ENCODE measurements at places on chromosomes 4 and X. TPM values are rescaled to one million over a fixed set of nuclear protein-coding genes. Genes with fewer than 3 reads are reported as not detected.
A peak's percentile ranks its signal among the peaks of the same experiment; 100 is the strongest.

Gene SYNPO2
- 85.9 TPM for polyA plus RNA-seq

- no peak for DNase-seq
Observed at GRCh38 chr4:73103799-73104503, 34.4 kb upstream of the COX18 start.

Gene HNRNPH2
- 51.1 TPM for polyA plus RNA-seq

DNA sequence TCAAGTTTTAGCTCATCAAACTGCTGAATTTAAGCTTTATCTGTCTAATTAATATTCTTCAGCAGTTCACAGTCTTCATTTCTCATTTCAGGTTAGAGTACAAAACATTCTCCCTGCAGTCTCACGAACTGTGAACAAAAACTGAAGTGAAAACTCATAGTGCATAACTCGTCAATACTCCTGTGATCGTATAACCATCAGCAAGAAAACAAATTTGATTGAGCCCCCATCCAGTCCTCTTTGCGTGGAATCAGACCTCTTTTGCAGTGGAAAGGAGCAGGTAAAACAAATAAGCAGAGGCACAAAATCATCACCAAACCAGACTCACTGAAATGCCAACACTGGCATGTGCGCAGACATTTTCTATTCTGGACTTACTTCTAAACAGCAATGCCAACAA is 12.7 kb downstream of the ADAM29 start:
- no peak for DNase-seq

DNA sequence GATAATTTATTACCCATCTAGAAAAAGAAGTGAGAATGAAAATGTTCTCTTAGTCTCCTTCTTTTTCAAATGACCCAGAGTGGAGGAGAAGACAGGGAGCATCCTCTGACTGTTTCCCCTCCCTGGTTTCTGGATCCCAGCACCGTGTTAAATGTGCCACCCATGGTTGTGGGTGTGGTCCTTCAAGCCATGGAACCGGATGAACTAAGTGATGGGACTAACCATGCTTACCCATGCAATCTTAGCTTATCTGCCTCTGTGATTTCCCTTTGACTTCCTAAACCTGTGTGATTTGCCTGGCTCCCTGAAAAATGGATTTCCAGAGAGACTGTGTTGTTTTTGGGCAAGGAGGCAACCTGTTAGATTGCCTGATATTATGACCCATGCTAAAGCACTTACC is 437.1 kb downstream of the MAGEB5 start:
- no peak for DNase-seq

DNA sequence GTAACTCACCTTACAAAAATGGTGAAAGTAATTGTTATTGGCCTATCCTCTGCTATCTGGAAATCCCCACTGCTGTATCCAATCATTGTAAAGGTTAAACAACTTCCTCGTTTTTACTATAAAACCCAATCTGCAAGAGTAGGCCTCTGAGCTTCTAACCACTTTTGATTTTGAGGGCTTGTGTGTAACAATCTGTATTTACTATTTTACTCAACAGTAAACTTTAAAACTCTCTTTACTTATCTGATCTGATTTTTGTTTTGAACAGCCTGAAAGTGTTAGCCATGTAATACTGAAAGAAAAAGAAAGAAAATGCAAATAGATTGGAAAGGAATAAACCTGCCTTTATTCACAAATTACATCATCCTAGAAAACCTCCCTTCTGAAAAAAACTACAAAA is 63.1 kb downstream of the SLC10A7 start:
- DNase-seq = no peak

- DNase-seq = no peak
Observed at GRCh38 chr4:140054861-140055260, 99.1 kb downstream of the MAML3 start.

- DNase-seq = no peak
Observed at GRCh38 chrX:27924261-27924660, 57.0 kb downstream of the DCAF8L1 start.

DNA sequence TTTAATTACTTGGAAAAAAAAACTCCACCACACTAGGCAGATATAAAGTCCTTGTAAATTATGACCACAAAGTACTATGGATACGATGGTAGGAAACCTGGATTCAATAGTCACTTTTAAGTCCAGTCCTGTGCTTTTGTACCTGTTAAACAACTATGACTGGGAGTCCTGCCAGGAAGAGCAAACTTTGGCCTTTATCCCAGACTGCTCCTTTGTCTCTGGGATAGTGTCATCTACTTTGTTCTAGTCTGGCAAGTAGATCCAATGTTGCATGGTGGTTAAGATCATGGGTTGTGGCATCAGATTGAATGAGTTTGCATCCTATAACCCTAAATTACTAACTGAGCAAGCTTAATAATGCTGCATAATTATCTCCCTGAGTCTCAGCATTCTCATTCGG is 175.3 kb upstream of the FGF13 start:
- DNase-seq = no peak

- DNase-seq = peak; percentile 85
Observed at GRCh38 chrX:129980540-129981199, 1.8 kb upstream of the BCORL1 start.

DNA sequence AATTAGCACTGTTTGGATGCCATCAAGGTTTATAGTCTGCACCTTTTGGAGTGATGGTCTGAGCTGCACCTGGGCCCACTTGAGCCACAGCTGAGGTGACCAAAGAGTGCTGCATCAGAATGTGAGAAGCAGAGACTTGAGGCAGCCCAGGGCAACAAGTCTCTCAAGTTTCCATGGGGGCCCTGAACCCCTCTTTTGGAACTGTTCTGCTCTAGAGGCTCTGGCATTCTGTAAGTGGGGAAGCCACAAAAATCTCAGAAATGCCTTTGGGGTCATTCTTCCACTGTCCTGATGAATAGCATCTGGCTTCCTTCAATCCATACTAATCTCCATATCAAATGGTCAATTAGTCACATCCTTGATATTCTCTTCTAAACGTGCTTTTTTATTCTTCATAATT is 298.4 kb upstream of the MAOA start:
- DNase-seq = no peak

Gene GLRB
- polyA plus RNA-seq = 6.5 TPM

- no peak for DNase-seq
Observed at GRCh38 chr4:147477439-147477838, 3.5 kb upstream of the EDNRA start.

DNA sequence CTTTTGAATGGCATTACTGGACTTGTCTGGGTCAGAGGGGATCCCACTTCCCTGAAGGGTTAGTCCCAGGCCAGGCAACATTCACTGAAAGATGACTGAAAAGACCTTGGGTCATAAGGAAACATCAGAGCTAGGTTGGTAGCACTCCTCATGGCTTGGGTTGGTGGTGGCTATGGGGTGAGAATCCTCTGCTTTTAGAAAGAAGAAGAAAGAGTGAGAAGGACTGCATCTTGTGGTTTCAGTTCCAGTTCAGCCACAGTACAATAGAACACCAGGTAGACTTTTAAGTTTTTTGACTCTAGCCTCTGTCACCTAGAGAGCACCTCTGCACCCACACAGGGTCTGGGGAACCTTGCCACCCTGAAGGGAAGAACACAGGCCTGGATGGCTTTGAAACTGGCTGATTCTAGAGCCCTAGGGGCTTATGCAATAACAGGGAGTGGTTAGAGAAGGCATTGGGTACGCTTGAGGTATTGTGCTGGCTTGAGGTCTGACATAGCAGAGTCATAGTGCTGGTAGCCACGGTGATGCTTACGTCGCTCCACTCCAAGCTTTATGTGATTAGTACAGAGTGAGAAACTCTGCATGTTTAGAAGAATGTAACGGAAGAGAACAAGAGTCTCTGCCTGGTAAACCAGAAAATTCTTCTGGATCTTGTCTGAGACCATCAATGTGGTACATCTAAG is 36.5 kb downstream of the PRR32 start:
- DNase-seq = no peak

- no peak for DNase-seq
Observed at GRCh38 chr4:59729321-59729720, 1470.8 kb upstream of the ADGRL3 start.

Gene ADGRG4
- polyA plus RNA-seq = not detected

DNA sequence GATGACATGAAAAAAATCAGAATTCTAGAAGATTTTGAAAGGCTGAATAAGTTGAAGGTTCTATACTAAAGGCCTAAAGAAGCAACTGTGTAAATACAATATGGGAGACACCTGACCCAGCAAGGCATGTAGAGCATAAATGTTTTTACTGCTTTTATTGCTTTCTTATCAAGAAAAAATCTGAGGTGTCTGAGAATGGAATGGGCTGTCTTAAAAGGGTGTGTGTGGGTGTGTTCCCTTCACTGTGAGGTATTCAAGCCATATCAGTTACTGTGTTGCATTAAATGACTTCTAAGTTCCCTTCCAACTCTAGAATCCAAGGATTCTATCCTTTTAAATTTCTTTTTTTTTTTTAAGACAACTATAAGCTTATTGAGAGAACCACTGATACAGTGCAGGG is 15.7 kb downstream of the ATP8A1 start:
- no peak for DNase-seq

Gene GPR34
- polyA plus RNA-seq = 4.4 TPM

Gene RAB40A
- polyA plus RNA-seq = 3.5 TPM

Gene GABRG1
- polyA plus RNA-seq = not detected

GRCh38 chr4:145805490-145805889 is 125.5 kb downstream of the C4orf51 start:
- no peak for DNase-seq

- no peak for DNase-seq
Observed at GRCh38 chrX:136879001-136879687, 1.4 kb downstream of the RBMX start.

- no peak for DNase-seq
Observed at GRCh38 chrX:124836786-124837185, 482.9 kb upstream of the TEX13C start.

Gene IL2
- polyA plus RNA-seq = not detected

Gene SLC38A5
- polyA plus RNA-seq = 6.0 TPM

DNA sequence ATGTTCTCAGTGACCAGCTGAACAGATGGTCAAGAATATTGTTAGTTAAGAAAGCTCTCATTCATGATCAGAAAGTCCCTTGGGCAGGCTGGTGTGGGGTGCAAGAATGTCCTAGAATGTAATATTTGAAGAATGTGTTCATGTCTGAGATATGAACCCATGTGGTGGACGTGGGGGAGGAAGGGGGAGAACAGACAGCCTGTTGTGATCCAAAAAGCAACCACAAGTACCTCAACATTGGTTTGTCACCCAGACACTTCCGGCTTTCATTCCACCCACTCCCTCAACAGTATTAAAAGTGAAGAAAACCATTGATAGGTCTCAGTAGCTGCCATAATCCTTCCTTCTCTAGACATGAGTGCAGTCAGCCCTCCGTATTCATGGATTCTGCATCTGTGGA is 82.2 kb downstream of the MAML3 start:
- no peak for DNase-seq

DNA sequence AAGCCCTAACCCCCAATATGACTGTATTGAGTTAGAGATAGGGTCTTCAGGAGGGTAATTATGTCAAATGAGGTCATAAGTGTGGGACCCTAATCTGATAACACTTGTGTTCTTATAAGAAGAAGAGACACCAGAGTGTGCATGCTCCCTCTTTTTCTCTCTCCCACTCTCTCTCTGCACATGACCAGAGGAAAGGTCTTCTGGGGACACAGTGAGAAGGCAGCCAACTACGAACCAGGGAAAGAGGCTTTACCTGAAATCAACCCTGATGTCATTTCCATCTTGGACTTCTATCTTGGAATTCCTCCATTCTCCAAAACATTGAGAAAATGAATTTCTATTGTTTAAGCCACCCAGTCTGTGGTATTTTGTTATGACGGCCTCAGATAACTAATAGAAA is 97.2 kb upstream of the MAD2L1 start:
- DNase-seq = no peak

Gene FDCSP
- polyA plus RNA-seq = not detected

- DNase-seq = no peak
Observed at GRCh38 chr4:26749867-26750266, 110.8 kb upstream of the STIM2 start.

DNA sequence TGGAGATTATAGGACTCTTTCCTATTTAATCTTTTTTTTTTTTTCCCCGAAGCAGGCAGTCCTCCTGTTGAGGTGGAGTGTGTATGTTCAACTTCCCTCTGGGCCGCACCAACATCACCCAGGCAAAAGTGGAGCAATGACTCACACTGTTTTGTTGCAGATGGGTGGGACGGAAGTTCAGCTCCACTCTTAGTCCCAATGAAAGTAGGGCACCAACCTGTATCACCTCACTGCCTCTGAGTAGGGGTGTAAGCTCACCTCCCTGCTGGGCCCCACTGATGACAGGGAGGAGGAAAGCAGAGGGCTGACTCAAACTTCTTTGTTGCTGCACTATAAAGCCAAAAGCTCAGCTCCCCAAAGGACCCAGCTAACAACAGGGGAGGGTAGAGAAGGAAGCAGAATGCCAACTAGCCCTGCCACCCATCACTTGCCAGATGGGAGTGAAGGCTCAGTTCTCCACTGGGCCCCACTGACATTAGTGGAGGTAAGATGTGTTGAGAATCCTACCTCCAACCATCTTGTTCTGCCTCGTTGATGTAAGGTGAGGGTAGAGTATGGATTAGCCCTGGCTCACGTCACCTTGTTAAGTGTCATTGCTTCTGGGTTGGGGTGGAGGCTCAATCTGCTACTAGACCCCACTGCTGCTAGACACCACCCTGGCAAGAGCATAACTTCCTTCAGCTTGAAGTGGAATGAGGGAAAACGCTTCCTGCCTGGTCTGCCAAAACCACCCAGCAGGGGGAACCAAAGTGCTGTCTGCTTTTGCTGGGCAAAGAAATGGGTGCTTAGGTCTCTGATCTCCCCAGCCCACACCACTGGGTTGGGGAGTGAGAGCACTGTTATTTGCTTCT is 14.1 kb downstream of the RPS6KA3 start:
- DNase-seq = peak; percentile 64

GRCh38 chr4:123995936-123996335 is 599.3 kb downstream of the SPRY1 start:
- DNase-seq = no peak

DNA sequence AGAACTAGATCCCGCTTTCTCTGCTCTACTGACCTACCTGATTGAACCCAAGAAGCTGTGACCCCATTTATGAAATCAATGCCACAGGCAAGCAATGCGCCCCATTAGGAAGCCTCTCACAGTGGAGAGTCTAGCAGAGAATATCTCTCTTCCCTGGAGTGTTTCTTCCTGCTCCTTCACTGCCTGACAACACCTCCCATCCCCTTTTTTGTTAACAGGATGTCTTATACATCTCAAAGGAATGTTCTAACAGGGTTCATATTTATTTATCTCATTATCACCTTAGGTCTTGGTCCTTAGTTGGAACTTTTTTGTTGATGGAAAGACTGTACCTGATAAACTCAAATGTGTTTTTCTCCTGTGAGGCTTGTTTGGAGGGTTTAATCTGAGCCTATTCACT is 35.5 kb downstream of the SLIT2 start:
- no peak for DNase-seq

Gene INTU
- polyA plus RNA-seq = 2.8 TPM

Gene FHDC1
- 1.4 TPM for polyA plus RNA-seq

- DNase-seq = no peak
Observed at GRCh38 chr4:153799694-153800074, 10.8 kb upstream of the SFRP2 start.

- DNase-seq = no peak
Observed at GRCh38 chr4:139749338-139749737, 83.7 kb downstream of the MGST2 start.

- DNase-seq = no peak
Observed at GRCh38 chrX:66616944-66617343, 21.9 kb downstream of the EDA2R start.
